Stomach (tissue), 19 donors: ENCODE measurements at places on chromosomes 1 and 21. TPM values are rescaled to one million over a fixed set of nuclear protein-coding genes. Genes with fewer than 3 reads are reported as not detected.

Gene AADACL3
- not detected for polyA plus RNA-seq

- H3K36me3 ChIP-seq = no peaks in the 10 kb centered on the region
- no peaks in the 10 kb centered on the region for H3K27me3 ChIP-seq
- no peak overlapping the region for H3K27ac ChIP-seq
These were observed 20.2 kb downstream of the CAPZB start for GRCh38 chr1:19465123-19465522.

Gene TRIM67
- not detected for polyA plus RNA-seq

DNA sequence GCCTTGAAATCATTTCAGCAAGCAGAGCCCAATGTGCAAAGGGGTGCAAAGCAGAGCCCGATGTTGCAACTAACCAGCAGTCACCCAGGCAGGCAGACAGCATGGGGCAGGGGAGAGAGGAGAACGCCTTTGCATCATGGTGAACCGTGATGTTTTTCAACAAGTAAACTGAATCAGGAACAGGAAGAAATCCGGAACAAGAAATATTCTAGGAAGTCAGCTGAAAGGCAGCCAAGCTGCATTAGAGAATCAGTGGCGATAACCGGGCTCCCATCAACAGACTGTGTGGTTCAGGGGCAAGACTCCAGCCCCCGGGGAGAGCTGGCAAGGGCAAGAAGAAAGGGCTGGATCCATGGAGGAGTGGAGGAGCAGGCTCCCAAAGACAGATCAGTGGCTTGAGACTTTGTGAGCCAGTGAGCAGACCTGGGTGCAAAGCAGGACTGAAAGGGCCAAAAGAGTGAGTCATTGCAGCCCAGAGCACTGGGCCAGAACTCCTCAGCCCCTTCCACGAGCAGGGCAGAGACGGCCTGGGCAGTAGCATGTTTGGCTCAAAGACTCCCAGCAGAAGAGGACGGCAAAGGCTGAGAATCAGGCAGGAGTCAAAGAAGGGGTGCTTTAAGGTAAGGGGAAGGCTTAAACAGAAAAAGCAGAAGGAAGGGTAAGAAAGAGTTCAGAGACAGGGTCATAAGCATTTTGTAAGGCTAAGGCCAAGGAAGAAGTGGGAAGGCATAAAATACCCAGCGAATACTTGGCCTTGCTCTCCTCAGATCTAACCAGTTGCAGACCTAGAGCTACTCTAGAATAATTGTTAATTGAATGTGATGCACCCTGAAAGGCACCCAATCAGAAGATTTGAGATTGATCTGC, 155.0 kb downstream of the SETD4 start:
- no peak overlapping the region for H3K27ac ChIP-seq
- no peaks in the 10 kb centered on the region for H3K4me1 ChIP-seq
- H3K36me3 ChIP-seq = no peaks in the 10 kb centered on the region

DNA sequence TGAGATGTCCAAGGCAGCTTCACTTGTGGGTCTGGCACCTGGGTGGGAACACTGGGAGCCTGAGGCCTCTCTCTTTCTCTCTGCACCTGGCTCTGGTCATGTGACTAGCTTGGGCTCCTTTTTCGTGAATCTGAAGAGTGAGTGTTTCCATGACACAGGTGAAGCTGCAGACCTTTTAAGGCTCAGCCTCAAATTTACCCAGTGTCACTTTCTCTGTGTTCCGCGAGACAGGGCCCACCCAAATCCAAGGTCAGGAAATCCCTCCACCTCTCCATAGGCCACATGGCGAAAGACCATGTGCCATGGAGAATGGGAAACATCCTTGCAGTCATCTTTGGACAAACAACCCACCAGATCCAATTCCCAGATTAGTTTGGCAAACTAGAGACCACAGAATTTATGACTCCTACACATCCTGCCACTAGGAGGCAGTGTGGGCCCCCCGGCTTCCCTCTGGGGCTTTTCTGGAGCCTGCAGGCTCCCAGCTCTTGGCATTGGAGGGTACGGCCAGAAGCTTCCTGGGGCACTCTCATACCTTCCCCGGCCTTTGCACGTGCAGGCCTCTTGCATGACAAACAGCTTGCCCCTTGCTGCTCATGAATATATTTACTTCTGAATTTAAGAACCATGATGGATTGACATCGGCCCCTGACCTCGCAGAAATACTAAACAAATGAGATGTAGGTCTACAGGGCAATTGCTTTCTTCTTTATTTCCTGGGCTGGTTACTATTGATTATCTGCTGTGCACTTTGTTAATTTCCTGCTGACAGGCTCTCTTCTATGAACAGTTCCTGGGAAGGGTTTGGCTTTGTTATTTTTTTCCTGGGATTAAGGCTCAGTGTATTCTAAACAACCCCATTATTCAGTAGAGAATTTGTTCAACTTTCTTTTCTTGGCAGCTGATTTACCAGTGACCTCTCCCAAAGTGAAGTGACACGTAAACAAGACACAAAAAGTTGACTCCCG, 180.7 kb downstream of the KAZN start:
- no peak overlapping the region for H3K4me3 ChIP-seq
- no peaks in the 10 kb centered on the region for H3K27me3 ChIP-seq
- peak; percentile 44 for DNase-seq
- no peak overlapping the region for H3K27ac ChIP-seq
- H3K36me3 ChIP-seq = no peaks in the 10 kb centered on the region
- no peaks in the 10 kb centered on the region for H3K4me1 ChIP-seq

- H3K36me3 ChIP-seq = no peaks in the 10 kb centered on the region
- H3K4me3 ChIP-seq = no peak overlapping the region
- H3K4me1 ChIP-seq = peaks cover 17% of the 10 kb centered on the region
These were observed 87.0 kb downstream of the NMNAT2 start for GRCh38 chr1:183331091-183331742.
